ENCODE measurements at places on chromosomes 11 and 22.

DNA sequence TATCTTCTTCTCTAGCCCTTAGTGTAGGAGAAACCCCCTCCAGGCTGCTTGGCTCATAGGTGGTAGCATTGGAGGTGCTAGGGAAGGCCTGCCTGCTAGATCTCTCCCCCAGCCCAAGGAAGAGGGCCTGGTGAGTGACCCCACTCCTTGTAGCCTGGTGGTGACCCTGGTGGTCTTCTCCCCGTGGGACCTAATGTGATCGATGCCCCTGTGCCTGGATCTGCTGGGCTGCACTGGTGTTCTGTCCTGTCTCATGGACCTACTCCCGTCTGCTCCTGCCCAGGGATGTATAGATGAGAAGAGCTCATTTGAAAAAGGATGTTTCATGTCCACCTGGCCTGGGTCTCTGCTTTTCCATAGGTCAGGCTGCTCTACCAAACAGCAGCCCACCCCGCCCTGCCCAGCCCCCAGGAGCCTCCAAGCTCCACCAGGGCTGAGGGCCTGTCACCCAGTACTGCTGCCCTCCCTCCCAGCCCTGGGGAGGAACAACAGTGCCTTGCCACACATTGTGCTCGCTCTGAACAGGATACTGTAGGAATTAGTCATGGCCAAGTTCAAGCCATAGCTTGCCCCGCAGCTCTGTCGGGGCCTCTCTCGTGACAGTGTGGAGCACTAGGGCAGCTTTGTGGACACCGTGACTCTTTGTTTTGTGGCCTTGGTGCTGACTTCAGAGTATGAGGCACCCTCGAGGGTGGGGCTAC lies 19.7 kb downstream of the SLC37A2 start:
- no peak for DNase-seq

- DNase-seq = no peak
Observed at GRCh38 chr11:9905501-9905951, 241.6 kb downstream of the SWAP70 start.

DNA sequence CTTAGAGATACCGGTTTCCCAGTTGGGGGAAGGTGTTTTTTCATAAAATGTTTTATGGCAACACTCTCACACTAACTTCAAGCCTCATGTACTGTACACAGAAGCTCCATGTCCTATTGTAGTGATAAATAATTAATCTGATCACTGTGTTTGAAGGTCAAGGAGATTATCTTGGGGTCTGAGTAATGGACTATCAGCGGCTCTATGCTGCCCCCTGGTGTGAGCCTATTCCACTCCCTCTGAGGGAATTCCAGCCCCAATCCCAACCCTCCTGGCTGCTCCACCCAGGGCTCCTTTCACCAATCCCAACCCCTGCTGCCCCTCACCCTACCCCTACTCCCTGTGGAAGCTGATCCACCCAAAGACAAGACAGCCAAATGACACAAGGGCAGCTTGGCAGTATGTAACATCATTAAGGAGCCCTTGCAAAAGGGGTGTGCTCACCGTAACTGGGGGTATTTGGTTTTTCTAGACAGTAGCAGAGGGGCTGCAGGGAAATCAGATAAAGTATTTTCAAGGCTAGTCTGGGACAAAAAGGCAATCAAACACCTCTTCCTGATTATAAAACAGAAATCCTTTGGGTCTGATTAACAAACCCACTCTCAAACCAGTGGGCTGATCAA lies 22.3 kb downstream of the HPS4 start:
- peak; percentile 37 for DNase-seq

DNA sequence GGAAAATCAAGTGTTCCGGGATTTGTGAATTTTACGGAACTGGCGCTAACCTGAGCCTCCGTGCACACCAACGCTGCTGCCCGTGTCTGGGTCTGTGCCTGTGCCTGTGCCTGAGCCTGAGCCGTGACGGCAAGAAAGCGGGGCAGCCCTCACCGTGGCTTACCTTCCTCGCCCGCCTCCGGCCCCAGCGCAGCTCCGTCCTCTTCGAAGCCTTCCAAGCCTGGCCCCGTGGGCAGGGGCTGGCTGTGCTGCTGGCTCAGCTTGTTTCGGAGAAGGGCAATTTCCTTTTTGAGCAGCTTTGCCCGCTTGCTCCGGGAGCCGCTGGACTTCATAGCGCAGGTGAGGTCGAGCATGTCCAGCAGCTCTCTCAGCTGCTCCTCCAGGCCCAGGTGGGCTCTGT lies 33.8 kb downstream of the BRD1 start:
- no peak for DNase-seq

DNA sequence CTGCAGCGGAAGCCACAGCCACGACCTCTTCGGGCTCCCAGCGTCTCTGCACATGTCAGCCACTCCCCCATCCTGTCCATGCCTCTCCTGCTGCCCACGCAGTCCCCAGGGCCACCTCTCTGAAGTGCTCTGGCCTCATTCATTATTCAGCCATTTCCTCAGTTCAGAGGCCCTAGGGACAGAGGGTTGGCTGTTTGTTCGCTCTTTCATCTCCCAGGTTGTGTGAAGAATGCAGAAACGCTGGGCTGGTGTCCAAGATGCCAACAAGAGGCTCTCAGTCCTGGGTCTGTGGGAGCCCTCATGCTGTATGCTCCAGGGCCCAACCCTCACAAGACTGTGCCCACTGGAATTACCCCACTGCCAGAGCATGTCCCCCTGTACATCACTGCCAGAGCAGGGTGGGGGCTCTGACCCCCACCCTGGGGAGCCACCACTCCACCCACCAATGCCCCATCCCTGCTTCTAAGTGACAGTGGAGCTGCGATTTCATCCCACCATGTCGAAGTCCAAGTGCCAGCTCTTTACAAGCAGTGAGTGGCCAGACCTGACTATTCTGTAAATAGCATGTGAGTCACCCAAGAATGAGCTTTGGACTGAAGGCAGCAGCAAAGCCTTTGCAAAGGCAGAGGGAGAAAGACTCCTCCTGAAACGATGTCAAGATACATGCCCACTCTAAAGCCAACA lies 209.6 kb downstream of the BUD13 start:
- no peak for DNase-seq

DNA sequence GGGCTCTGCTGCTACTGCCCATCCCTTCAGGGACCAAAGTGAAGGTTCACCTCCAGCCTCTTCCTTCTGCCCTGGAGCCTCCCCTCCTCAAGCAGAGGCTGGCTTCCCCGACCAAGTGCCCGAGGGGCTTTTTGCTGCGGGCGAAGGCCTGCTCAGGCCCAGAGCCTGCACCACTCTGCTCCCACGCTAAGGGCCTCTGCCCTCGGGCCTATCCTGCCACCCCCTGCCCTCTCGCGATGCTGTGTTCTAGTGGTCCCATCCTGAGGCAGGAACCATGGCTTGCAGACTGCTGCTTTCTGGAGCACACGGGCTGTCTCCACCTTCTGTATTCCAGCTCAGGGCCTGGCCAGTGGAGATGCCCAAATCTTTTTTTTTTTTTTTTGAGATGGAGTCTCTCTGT lies 8.9 kb upstream of the TNFRSF13C start:
- DNase-seq = no peak

DNA sequence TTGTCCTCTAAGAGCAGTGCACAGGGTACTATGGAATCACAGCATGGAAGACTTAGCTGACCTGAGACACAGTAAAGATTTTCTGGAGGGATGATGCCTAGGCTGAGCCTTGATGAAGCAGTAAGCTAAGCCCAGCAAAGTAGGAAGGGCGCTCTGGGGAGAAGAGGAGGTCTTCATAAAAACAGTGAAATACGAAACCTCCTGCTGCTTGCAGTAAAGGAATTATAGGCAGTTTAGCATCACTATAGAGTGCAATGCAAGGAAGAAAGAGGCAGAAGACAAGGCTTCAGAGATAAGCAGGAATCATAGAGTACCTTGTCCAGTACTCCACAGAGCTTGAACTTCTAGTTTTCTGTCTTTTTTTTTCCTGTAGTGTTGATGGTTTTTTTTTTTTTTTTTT lies 555.7 kb upstream of the CADM1 start:
- no peak for DNase-seq

DNA sequence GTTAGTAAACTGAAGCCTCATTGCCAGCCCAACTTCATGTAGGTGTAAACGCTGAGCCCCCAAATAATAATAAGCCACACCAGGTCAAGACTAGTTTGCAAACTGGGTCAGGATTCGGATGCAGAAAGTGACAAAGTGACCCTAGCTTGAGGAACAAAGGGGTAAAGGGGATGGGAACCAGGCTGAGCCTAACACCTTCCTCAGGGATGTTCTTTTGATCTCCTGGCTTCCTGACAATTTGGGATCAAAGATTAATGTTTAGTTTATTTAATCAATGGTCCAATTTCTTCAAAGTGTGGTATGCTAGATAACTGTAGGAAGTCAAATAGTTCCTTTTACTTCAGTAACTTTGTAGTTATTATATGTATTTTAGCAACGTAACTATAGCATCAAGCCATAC lies 9.9 kb downstream of the GLYATL1 start:
- no peak for DNase-seq

DNA sequence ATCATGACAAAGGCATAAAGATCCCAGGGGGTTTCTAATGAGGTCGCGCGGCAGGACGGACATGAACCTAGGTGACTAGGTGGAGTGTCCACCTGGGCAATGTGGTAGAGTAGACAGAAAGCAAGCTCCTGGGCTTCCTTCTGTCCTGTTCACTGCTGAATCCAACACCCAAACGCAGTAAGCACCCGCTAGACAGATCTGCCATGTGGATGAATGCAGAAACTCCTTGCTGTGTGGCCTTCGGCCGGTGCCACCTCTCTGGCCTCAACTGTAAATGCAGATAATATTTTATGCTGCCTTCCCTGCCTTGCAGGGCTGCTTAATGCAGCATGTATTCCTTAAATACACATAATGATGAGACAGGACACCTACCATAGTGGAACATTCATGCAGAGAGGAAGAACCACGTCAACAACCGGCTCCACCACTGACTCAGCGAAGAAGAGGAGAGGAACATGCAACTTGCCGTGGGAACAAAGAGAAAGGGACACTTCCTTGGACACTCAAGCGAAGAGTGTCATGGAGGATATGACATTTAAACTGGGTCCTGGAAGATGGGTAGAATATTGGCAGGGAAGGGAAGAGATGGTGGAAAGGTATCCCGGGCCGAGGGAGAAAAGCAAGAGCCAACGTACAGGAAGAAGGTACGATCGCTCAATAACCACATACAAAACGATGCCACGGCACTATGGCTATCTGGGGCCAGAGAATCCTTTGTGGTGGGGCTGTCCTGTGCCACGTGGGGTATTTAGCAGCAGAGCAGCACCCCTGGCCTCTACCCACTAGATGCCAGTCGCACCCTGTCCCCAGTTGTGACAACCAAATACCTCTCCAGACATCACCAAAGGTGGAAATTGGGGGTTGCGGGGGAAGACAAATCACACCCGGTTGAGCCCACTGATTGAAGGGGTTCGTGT lies 30.8 kb downstream of the MYH9 start:
- DNase-seq = no peak

DNA sequence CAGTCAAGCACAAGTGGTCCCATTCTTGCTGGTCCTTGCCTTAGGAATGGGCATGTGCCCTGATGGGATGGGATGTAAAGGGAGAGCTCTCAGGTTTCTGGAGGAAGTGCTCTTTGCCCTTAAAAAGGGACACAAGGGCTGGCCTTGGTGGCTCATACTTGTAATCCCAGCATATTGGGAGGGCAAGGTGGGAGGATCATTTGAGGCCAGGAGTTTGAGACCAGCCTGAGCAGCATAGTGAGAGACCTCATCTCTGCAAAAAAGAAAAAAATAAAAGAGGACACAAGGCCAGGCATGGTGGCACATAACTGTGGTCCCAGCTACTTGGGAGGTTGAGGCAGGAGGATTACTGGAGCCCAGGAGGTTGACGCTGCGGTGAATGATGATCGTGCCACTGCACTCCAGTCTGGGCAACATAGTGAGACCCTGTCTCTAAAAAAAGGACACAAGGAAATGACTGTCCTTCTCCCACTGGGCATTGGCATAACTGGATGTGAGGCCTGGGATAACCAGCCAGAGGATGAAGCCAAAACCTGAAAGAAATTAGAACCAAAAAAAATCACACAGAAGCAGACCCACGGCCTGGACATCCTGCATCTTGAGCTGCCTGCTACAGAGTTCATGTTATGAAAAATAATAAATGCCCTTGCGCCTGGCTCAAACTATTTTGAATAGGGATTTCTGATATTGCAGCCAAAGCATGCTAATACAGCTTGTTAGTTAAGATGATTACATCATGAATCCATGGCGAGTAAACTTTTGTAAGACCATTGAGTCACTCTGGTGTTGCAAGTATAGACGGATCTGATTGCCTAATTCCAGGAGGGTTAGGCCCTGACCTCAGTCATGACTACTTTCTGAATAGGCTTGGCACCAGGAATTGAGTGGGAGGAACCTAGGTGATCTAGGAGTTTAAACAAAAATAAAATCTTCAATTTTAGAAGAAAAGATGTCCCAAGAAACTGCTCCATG lies 12.9 kb upstream of the CRKL start:
- no peak for DNase-seq

- DNase-seq = no peak
Observed at GRCh38 chr11:3815845-3816244, 7.5 kb downstream of the PGAP2 start.

DNA sequence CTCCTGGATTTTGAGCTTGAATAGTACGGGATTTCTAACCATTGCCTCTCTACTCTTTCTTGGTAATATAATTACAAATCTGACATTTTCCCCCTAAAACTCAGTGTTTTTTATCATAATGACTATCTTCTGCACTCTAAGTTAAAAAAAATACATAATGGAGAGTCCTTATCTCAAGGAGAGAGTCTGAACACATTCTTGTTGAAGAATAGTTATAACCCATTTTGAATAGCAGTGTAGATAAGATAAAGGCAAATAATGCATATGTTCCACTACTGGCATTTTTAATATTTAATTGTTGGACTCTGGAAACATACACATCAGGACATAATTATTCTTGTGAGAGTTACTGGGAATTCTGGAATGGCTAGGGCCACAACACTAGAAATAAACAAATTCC lies 456.5 kb upstream of the ANO5 start:
- DNase-seq = no peak

- no peak for DNase-seq
Observed at GRCh38 chr11:62489204-62489603, 57.4 kb downstream of the AHNAK start.

DNA sequence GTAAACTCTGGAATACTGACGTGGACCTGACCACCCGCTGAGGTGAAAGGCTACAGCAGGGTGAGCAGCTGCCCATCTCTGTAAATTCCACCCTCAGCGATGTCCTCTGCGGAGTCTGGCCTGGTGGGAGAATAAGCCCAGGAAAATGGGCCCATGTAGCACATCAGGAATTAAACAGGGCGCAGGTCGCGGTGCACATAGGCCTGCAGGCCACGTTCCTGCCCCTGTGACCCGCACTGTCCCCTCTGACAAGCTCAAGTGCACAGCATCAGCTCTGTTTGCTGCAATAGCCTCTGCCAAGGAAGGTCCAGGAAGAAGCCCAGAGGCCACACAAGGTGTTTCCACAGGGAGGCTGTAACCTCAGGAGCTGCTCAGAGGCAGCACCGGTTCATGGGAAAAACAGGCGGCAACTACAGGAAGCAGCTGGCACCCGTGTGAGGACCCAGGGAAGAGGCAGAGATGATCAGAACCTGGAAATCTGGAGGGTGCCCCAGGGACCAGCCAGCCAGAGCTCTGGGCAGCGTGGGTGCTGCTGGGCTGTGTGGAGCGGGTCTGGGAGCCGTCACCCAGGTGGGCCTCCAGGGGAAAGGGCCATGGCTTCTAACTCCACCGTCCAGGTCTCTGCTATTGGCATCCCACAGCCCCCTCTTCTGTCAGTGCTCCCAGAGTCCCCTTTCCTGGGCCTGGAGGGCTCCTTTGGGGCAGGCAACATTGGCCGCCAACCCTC lies 808 bp upstream of the IFITM2 start:
- no peak for DNase-seq
